Activated CD8-positive, alpha-beta T cell treated with anti-CD3 and anti-CD28 coated beads, Interleukin-2, amount 10 ng/mL, durations not matched to agents 7 days and 5 days (primary cell): ENCODE measurements at places on chromosomes 12 and 14.

DNA sequence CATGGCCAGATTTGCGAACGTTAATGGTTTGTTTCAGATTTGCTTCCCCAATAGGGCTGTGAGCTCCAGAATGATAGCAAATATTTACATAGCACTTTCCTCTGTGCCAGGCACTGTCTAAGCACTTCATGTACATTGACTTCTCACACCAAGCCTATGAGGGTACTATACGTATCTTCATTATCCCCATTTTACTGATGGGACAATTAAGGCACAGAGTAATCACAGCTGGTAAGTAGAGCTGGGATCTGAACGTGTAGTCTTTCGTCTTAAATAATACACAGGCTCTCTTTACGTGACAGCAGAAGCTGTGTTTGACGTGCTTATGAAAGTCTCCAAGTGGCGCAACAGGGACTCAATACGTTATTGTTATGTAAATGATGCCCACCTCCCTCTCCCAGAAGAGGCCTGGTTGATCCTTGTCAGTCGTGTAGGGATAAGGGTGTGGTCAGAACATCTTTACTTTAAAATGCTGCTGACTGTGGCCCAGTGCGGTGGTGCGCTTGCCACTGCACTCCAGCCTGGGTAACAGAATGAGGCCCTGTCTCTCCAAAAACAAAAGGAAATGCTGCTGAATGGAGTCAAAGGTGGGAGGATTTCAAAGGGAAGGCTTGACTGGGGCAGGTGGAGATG, 66.3 kb upstream of the TCL1B start:
- H3K27ac ChIP-seq = no peak overlapping the region
- H3K27me3 ChIP-seq = no peaks in the 10 kb centered on the region
- H3K4me3 ChIP-seq = no peak overlapping the region
- H3K4me1 ChIP-seq = no peaks in the 10 kb centered on the region

DNA sequence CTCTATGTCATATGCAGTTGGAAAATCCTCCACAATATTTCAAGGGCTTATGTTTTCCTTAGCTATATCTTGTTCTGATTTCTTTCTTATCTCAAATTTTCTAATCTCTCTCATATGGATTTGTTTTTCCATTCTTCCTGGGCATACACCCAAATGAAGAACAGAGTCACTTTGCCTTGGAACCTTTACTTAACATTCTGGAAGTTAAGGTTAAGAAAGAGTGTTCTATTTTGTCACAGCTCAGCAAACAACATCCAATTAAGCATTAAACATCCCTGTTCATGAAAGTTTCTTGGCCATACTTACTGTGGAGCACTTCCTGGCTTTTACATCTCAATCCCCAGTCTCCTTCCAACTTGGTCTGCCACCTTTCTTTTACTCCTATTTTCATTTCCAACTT, 5.3 kb downstream of the NAV3 start:
- no peak overlapping the region for H3K4me3 ChIP-seq
- DNase-seq = no peak
- no peak overlapping the region for H3K27ac ChIP-seq
- no peaks in the 10 kb centered on the region for H3K27me3 ChIP-seq

DNA sequence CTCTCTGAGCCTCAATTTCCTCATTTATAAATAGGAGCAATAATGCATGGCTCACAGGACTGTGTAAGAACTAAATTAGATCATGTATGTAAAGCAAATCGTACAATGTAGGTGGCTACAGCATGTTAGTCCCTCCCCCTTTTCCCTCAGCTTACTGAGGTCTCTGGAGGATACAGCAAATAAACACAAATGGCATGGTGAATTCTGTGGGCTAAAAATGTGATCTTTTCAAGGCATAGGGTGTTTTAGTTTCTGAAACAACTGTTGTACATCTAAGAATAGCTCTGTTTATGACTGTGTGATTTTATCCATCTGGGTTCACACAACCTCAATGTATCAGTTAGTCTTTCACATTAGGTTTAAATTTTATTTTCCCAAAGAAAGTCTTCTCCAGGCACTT, 121.2 kb upstream of the PLEKHG7 start:
- no peak overlapping the region for H3K27ac ChIP-seq
- no peaks in the 10 kb centered on the region for H3K27me3 ChIP-seq
- no peaks in the 10 kb centered on the region for H3K4me1 ChIP-seq
- H3K36me3 ChIP-seq = peaks cover 4% of the 10 kb centered on the region
- DNase-seq = no peak

DNA sequence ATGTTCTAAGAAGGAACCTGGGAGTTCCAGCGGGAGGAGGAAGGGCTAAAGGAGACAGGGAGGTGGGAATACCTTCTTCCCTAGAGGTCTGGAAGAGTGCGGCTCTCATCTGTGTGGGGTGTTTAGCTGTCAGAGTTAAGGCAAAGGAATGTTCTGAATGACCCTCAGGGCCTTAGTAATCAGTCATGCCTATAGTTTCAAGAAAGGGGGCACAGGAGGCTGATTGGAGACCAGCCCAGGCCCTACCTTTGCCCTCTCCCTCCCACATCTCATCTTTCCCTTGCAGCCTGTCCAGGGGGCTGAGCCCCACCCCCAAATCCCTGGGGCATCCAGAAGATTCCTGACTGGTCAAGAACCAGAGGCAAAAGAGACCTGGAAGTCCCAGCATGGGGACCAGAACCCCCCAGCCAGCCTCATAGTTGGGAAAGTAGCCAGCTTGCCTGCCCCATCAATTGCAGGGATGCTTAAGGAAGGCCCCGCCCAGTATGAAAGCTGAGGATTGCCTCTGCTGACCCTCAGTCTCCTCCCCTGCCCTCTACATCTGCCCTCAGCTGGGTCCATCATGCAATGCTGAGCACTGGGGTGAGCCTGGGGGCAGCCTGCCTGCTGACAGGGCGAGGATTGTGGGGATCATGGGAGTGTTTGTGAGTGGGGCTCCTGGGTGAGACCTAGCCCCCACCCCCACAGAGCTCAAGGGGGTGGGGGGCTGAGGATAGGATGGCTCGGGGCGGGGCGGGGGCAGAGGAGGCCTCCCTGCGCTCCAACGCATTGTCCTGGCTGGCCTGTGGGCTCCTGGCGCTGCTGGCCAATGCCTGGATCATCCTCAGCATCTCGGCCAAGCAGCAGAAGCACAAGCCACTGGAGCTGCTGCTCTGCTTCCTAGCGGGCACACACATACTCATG, 1.8 kb downstream of the GPR162 start:
- H3K27me3 ChIP-seq = peaks cover 66% of the 10 kb centered on the region
- H3K36me3 ChIP-seq = no peaks in the 10 kb centered on the region
- no peak overlapping the region for H3K27ac ChIP-seq
- no peak for DNase-seq
- H3K4me3 ChIP-seq = no peak overlapping the region
- H3K4me1 ChIP-seq = peaks cover 30% of the 10 kb centered on the region

- H3K4me1 ChIP-seq = peaks cover 18% of the 10 kb centered on the region
- peaks cover 20% of the 10 kb centered on the region for H3K27me3 ChIP-seq
- peak overlapping the region; percentile 83 for H3K4me3 ChIP-seq
- H3K27ac ChIP-seq = peak overlapping the region; percentile 70
- H3K36me3 ChIP-seq = peaks cover 3% of the 10 kb centered on the region
- peak; percentile 25 for DNase-seq
These were observed 377 bp upstream of the BCL7A start for GRCh38 chr12:122021193-122021821.

DNA sequence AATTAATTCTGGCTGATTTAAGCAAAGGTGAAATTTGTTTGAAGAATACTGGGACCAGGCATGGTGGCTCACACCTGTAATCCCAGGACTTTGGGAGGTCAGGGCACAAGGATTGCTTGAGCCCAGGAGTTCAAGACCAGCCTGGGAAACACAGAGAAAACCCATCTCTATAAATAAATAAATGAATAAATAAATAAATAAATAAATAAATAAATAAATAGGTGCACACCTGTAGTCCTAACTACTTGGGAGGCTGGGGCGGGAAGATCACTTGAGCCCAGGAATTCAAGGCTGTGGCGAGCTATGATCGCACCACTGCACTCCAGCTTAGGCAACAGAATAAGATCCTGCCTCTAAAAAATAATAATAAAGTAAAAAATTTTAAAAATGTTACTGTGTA, 4.4 kb upstream of the C14orf39 start:
- peaks cover 3% of the 10 kb centered on the region for H3K4me1 ChIP-seq
- H3K27me3 ChIP-seq = peaks cover 16% of the 10 kb centered on the region
- no peak overlapping the region for H3K4me3 ChIP-seq
- DNase-seq = no peak

DNA sequence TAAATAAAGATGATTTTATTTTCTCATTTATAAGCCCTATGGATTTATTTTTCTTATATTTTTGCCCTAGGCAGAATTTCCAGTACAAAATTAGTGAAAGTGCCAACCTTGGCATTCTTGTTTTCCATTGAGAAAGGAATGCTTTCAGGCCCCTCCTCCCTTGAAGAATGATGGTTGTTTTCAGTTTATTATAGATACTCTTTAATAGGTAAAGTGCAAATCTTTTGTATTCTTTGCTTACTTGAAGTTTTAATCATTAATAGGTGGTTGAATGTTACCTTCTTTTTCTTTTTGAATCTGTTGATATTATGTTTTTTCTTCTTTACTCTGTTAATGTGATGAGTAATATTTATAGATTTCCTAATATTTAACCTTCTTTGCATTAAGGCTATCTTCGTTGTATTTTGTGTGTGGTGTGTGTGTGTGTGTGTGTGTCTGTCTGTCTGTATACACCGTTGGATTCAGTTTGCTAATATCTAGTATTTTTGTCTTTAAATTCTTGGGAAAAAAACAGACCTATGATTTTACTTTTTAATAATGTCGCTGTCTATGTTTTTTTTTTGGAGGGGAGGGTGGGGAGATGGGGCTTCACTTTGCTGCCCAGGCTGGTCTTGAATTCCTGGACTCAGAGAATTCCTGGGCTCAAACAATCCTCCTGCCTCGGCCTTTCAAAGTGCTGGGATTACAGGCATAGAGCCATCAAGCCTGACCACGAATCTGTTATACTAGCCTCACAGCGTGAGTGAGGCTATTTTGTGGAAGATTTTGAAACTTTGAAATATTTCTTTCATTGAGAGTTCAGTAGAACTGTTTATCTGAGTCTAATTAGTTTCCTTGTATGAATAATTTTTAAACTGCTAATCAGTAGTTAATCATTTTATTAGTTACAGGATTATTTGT, 13.5 kb downstream of the SRGAP1 start:
- H3K27me3 ChIP-seq = no peaks in the 10 kb centered on the region
- no peak for DNase-seq
- H3K4me3 ChIP-seq = no peak overlapping the region
- H3K4me1 ChIP-seq = no peaks in the 10 kb centered on the region
- no peak overlapping the region for H3K27ac ChIP-seq

- no peaks in the 10 kb centered on the region for H3K36me3 ChIP-seq
- H3K4me1 ChIP-seq = peaks cover 10% of the 10 kb centered on the region
- no peak overlapping the region for H3K27ac ChIP-seq
- peak; percentile 34 for DNase-seq
These were observed 144.7 kb upstream of the TMCC3 start for GRCh38 chr12:94795044-94795443.

DNA sequence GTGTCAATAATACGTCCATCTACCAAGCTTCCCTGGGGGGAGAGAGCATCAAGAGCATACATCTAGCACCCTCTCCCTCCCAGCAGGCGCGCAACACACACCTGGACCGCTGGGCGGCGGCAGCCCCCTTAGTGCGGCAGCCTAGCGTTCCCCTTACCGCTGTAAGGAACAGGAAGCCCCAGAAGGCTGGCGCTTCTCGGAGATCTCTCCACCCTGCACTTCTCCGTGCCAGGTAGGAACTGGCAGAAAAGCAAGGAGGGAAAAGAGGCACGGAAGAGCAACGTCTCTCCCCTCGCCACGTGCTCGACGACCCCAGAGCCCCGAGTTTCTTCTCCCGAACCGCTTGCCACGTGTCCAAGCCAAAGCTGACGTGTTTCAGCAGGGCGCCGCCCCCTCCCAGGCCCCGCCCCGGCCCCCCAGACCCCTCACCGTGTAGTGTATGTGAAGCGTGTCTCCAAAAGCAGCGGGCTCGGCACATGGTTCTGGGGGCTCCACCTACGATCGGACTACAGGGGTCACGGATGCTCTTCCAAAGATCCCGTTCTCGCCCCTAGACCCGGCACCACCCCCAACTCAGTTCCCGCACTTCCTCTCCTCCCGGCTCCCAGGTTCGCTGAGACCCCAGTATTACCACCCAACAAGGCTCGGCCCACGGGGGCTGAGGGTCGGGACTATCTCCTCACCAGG, 532 bp downstream of the FKBP11 start:
- peaks cover 21% of the 10 kb centered on the region for H3K4me1 ChIP-seq
- H3K27me3 ChIP-seq = no peaks in the 10 kb centered on the region
- H3K27ac ChIP-seq = peak overlapping the region; percentile 95
- peaks cover 36% of the 10 kb centered on the region for H3K36me3 ChIP-seq
- H3K4me3 ChIP-seq = peak overlapping the region; percentile 93
- peak; percentile 85 for DNase-seq

- H3K36me3 ChIP-seq = no peaks in the 10 kb centered on the region
- no peak for DNase-seq
- H3K4me3 ChIP-seq = no peak overlapping the region
- peaks cover 23% of the 10 kb centered on the region for H3K27me3 ChIP-seq
- no peaks in the 10 kb centered on the region for H3K4me1 ChIP-seq
These were observed 161.0 kb upstream of the FKBP4 start for GRCh38 chr12:2633825-2634200.

DNA sequence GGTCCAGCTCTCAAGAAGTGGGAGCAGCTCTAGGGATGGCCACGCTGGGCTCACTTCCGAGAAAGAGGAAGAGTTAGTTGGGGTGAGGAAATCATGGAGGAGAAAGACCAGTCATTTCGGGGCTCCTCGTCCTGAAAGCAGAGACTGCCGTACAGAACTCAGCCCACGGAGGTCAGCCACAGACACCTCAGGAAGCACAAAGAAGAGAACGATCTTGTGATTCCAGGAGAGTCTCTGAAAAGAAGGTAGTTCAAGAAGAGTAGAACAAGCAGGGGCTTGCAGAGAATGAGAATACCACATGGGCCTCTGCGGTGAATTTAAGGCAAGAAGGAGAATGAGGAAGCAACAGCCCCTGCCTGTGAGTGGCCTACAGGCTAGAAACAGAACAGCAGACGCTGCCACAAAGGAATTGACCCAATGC, 311.9 kb downstream of the CACNA1C start:
- peaks cover 13% of the 10 kb centered on the region for H3K4me1 ChIP-seq
- H3K36me3 ChIP-seq = no peaks in the 10 kb centered on the region
- no peak for DNase-seq

- H3K4me1 ChIP-seq = peaks cover 54% of the 10 kb centered on the region
- peaks cover 2% of the 10 kb centered on the region for H3K36me3 ChIP-seq
These were observed 25.3 kb downstream of the CMKLR1 start for GRCh38 chr12:108313606-108314351.
